ENCODE measurements at places on chromosomes 16 and 17.
A peak's percentile ranks its signal among the peaks of the same experiment; 100 is the strongest.

DNA sequence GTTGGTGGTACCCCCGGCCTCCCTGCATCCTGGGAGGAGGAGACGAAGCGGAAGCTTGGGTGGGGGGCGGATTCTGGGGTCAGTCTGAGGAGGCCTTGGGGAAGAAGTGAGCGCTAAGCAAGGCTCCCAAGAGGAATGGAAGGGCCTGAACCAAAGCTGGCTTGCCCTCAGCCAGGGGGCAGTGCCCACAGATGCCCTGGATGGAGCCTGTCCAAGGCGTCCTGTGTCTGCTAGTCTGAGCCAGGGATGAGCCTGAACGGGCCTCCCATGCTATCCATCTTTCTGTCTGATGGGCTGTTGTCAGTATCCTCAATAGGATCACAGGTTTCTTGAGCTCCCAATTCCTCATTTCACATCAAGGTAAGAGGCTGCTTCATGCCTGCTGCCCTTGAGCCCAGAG lies 122.3 kb upstream of the LHX1 start:
- DNase-seq, result no peak

GRCh38 chr17:82489851-82490511 lies 29.6 kb upstream of the FOXK2 start:
- DNase-seq, result no peak

DNA sequence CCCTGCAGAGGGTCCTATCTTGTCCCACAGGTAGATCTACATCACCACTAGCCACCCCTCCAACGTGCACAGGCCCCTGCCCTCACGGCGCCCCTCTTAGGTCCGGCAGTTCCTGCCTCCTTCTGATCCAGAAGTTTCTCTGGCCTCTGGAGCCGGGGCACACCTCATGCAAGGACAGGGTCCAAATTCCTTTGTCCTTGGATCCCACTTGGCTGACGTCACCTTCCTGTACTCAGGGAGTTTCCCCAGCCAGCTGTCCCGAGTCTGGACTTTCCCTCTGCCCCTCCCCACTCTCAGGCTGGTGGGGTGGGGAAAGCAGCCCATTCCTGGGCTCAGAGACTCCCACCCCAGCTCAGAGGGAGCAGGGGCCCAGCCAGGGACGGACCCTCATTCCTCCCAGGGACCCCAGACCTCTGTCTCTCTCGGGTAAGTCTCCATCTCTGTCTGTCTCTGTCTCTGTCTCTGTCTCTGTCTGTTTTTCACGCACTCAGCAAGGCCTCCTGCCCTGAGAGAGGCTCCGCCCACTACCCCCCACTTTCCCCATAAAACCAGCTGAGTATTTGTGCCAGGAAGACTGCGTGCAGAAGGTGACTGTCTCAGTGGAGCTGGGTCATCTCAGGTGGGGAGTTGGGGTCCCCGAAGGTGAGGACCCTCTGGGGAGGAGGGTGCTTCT lies at the start of gene IL32:
Gene IL32 (plus strand): TSS at position 572 of the 673 bp plus-strand sequence. CDS start 172 bp downstream, outside the sequence.
- DNase-seq, result no peak

DNA sequence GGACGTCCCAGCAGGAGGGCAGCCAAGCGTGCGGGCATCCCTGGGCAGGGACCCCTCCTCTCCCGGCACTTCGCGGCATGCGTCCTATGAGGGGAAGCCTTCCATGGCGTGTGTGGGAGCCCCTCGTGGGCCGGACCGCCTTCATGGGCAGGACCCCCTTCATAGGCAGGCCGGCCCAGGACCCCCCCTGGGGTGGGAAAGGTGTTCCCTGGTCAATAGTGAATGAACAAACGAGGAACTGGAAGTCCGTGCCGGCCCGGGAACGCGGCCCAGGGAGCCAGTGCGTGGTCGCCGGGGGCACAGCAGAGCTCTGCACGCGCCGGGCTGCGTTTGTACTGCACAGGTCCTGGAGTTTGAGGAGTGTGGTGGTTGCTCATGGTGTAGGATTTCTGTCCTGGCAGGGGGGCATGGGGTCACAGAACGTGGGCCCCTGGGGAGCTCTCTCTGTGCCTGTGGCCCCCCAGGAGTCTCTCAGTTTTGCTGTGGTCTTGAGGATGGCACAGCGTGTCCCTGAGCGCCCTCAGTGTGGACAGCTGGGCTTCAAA lies 13.9 kb downstream of the BAIAP2 start:
- no peak for DNase-seq

GRCh38 chr17:42577140-42577531 lies 393 bp downstream of the PSMC3IP start:
- no peak for DNase-seq

- DNase-seq, result peak; percentile 64
Observed at GRCh38 chr17:36934692-36935630, 2.3 kb upstream of the LHX1 start.

GRCh38 chr17:6072611-6073010 lies 2.4 kb downstream of the WSCD1 start:
- DNase-seq, result no peak

DNA sequence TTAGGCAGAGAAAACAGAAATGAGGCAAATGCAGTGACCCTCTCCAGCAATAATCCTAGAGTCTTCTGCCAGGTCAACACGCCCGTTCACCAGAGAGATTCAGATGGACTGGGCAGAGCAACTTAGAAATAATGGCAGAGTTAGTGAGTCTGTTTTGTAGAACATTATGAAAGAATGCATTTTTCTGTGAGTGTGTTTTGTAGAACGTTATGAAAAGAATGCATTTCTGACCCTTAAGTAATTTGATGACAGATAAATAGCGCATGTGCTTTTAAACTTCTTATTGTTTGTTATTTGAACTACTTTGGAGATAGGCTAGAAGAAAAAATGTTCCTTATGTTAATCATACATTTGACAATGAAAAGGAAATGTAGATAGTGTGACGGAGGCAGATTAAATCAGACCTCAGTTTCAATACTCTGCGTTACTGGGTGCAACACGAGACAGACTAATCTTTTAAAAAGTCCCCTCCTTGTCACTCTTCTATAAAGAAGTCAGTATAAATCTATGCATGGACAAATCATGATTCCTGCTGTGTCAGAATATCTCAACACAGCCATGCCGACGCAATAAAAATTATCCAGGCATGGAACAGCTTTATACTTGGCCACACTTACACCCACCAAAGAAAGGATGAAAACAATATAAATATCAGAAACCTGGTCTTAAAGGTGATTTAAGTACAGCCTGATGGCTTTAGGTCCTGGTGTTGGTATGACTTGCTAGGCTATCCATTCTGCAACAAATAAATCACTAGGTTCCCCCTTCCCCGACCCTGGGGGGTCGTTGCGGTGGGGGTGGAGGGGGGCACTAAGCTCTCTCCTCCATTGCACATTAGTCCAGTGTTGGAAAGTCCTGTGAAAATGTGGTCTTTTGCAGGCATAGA lies 47.8 kb downstream of the MARCHF10 start:
- no peak for DNase-seq

GRCh38 chr16:46859719-46860152 lies 24.4 kb upstream of the GPT2 start:
- DNase-seq, result no peak

DNA sequence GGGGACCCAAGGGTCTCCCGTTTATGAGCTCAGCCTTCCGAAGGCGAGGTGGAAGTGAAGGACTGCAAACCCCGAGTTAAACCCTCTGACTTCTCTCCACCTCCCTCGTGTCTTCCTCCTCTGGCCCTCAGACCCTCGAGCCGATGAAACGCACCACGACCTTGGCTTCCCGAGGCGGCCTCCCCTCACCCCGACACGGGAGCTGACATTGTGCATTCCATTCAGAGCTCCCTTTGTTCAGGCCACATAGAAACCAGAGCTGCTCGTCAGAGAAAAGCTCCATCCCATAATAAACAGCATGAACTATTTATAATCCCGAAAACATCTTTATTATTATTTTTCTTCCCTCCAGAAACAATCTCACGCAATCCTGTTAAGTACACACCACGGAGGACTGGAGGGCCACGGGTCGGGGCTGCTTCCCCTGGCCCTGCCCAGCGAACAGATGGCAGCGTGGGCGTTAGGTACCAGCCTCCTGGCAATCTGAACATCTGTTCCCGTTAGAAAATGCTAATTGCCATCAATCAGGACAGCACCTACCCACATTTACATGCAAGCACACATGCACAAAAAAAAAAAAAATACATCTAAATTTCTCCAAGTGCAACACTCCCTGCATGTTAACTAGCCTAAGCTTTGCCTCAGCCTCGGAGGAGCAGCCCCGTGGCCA lies 145.7 kb downstream of the RBFOX3 start:
- no peak for DNase-seq

- DNase-seq, result no peak
Observed at GRCh38 chr17:50051082-50051576, 4.8 kb upstream of the ITGA3 start.

DNA sequence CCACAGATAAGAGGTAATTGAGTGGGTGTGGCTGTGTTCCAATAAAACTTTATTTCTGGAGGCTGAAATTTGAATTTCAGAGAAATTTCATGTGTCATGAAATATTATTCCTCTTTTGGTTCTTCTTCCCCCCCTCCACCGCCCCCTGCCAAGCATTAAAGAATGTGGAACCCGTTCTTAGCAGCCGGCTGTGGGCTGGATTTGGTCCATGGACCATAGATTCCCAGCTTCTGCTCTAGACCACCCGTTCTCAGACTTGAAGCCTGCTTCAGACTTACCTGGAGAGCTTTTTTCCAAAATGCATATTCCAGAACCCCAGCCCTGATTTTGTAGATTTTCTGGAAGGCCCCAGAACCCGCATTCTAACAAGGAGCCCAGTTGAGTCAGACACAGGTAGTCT lies 15.1 kb upstream of the LASP1NB start:
- DNase-seq, result no peak

GRCh38 chr17:28320215-28321061 lies 1.4 kb downstream of the TMEM97 start:
- DNase-seq, result no peak

- DNase-seq, result peak; percentile 49
Observed at GRCh38 chr17:79778504-79779083, 646 bp downstream of the CBX2 start.

GRCh38 chr17:29972277-29972676 lies 30.8 kb downstream of the EFCAB5 start:
- no peak for DNase-seq

DNA sequence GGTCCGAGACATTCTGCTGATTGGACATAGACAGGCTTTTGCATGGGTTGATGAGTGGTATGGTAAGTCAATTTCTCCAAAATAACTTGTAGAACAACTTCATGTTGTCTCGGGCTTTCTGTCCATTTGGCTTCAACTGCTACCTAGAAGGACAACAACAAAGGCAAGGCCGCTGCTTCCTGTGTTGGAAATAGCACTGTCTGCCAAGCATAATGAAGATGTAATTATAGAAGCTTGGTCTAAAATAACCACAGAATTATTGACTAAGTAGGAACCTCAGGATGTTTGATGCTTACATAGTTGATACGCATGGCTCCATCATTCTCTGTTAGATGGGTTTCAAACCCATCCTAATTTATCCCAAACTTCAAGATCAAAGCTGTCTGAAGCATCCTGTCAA lies 42.3 kb upstream of the NOL11 start:
- no peak for DNase-seq

DNA sequence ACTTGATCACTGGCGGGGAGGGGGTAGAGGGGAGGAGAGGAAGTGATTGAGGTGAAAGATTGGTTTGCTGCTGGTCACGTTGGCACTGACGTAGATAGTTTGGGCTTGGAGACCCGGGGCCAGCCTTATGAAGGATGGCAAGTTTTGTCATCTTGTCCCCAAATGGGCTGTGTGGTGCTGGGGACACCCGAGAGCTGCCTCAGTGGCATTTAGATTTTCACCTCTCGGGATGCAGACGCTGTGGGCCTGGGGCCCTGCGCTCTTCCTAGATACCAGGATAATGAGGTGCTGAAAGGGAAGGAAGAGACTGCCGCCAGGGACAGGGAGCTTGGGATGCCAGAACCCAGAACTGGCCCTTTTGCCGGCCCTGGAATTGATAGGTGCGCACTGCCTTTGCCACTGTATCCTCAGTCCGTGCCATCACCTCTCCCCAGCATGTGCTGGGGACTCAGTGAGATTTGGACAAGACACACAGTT lies 1.4 kb upstream of the SOCS3 start:
- no peak for DNase-seq

DNA sequence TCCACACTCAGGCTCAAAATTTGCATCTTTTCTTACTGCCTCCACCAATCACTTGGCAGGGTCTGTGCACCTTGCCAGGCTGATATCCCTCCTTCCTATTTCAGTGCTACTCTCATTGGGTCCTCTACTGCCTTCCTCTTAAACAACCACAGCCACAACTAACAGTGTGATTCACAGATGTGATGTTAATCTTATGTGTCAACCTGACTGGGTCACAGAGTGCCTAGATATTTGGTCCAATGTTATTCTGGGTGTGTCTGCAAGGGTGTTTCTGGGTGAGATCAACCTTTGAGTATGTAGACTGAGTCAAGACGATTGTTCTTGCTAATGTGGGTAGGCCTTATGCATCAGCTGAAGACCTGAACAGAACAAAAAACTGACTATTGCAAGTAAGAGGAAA lies 51.3 kb upstream of the IRX6 start:
- no peak for DNase-seq

GRCh38 chr17:5553479-5553878 lies 30.8 kb downstream of the NLRP1 start:
- DNase-seq, result no peak

- DNase-seq, result no peak
Observed at GRCh38 chr17:45973099-45973780, 25.8 kb upstream of the STH start.

DNA sequence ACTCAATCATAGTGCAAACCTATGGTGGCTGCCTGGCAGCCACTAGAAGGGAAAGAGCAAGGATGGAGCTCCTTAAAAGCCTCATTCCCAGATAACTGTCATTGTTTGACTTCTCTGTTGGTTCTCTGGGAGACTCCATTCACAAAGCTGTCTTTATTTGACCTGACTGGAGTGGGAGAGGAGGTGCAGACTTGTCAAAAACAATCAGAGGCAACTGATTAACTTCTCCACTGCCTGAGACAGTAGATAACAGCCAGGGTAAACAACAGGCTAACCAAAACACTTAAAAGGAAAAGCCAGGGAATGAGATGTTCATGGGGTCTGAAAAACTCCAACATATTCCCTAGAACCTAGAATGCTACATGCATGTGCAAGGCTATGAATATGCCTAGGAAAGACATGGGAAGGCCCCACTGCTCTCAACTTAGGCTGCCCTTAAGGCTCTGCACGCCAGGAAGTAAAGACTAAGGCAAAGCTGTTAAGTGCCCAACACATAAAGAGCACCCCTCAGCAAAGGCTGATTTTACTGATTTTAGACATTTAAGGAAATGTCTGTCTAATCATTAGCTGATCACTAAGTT lies 82.0 kb downstream of the TTC19 start:
- DNase-seq, result no peak

DNA sequence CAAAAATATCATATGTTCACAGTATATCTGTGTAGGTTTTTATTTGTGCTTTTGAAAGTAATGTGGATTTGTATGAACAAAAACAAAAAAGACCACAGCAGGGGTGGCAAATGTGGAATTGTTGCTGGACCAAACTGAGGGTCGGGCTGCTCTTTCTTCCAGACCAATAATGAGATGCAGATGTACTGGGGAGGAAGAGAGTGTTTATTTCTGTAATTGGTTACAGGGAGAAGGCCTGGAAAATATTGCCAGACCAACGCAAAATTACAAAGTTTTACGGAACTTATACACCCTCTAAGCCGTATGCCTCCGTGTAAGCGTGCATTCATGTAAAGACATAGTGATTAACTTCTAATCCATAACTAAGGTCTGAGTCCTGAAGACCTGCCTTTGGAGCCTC lies 353.9 kb upstream of the C16orf82 start:
- no peak for DNase-seq

- peak; percentile 68 for DNase-seq
Observed at GRCh38 chr16:46947900-46948547, 25.4 kb downstream of the DNAJA2 start.

- DNase-seq, result no peak
Observed at GRCh38 chr16:89958068-89958467, 9.5 kb downstream of the DEF8 start.

- DNase-seq, result peak; percentile 87
Observed at GRCh38 chr16:180681-181564, 664 bp downstream of the HBQ1 start.

- no peak for DNase-seq
Observed at GRCh38 chr17:78957128-78957527, 22.6 kb downstream of the LGALS3BP start.

Measured in B cell (primary cell).